ENCODE measurements at places on chromosomes 4 and X.

DNA sequence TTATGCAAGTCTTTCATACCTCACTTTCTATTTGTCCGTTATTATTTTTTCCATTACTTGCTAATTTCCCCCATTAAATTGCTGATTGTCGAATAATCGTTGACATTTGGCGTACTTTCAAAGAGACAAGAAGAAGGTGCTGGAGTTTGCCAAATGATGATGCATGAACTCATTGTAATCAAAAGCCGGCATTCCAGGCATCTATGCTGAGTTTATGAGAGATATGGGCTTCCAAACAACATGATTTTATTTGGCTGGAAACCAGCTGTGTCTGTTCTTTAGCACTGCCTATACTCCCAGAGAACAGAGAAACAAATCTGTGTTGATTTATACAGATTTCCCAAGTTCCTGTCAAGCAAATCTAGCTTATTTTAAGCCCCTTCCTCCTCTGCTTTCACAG is 80.8 kb upstream of the RPS6KA3 start:
- DNase-seq = no peak

GRCh38 chr4:7194251-7195140 is 2.2 kb downstream of the SORCS2 start:
- DNase-seq = peak; percentile 9

- DNase-seq = no peak
These were observed 105.1 kb upstream of the ARHGAP24 start for GRCh38 chr4:85369703-85370380.

DNA sequence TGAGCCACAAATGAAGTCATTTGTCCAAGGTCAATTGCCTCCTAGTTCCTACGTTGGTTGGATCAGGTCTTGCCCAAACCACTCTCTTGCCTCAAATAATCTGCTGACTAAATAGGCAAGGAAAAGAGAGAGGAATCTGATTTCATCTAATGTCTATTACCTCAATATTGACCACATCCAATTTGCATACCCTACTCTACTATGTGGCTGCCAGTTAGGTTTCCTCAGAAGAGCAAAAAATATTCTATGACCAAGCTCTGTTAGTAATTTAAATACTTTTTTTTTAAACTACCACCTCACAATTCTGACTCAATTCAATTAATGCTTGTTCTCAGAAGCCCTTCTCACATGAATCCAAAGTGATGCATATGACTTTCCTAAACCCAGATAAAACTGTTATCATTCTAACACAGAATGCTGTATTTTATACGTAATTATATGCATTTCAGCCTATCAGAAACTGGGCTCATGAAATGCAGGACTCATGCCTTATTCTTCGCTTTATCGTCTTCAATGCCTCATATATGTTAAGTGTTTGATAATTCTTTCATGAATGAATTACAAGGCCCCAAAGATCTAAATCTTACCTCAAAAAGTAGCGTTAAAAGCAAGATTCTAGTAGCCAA is 98.6 kb downstream of the HUWE1 start:
- DNase-seq = no peak

- DNase-seq = no peak
These were observed 6.9 kb upstream of the OTOP1 start for GRCh38 chr4:4233610-4234009.

GRCh38 chrX:135484641-135485289 is 35.7 kb upstream of the INTS6L start:
- no peak for DNase-seq

DNA sequence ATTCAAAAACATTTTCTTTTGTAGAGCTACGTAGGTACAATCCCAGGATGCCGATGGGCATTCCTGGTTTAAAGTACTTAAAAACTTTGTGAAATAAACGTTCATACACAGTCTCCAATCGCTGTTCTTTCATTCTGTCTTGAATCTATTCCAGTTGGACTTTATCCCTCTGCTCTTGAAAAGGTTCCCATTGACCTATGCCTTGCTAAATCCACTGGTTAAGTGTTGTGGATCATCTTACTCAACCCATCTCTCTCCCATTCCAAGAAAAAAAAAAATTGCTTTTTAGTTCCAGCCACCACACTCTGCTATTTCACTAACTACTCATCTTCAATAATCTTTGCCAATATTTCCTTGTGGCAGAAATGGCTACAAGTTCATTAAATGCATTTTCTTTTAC is 542.3 kb upstream of the GRIA3 start:
- DNase-seq = no peak

GRCh38 chr4:106340774-106341173 is 24.4 kb downstream of the AIMP1 start:
- no peak for DNase-seq

DNA sequence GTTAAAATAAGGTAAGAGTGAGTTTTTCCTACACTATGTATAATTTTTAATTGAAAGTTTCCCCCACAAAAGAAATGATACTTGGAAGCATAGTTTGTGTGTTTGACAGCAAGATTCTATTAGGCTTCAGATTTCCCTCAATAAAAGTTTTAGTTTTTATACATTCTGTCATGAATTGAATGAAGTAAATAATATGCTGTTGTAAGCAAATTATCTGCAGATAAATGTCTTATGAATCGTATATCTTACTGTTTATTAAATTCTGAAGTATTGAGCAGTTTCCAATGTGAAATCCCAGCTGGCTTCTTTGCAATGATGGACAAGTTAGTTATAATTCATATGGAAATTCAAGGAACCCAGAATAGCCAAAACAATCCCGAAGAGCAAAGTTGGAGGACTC is 33.5 kb downstream of the RS1 start:
- no peak for DNase-seq

- DNase-seq = no peak
These were observed 340.0 kb upstream of the NDST4 start for GRCh38 chr4:115453416-115453815.

- no peak for DNase-seq
These were observed 2302.5 kb downstream of the ARAP2 start for GRCh38 chr4:33941854-33942253.
